Activated T-helper 17 cell treated with anti-CD3 and anti-CD28 coated beads, Interleukin-2, amount 50 U/mL, for 72 hours (primary cell): ENCODE measurements at places on chromosomes 4 and X. TPM values are rescaled to one million over a fixed set of nuclear protein-coding genes. Genes with fewer than 3 reads are reported as not detected.

The ASB12 gene
- total RNA-seq: not detected

The CXCL6 gene
- not detected for total RNA-seq

The CFAP99 gene
- total RNA-seq: 0.11 TPM

The RCHY1 gene
- total RNA-seq: 35.1 TPM

The FIP1L1 gene
- total RNA-seq: 70.3 TPM

The STOX2 gene
- total RNA-seq: not detected

The ADH7 gene
- not detected for total RNA-seq

- ATAC-seq: peak; percentile 39
Measured at GRCh38 chr4:140186651-140187315, 32.8 kb upstream of the MAML3 start.

DNA sequence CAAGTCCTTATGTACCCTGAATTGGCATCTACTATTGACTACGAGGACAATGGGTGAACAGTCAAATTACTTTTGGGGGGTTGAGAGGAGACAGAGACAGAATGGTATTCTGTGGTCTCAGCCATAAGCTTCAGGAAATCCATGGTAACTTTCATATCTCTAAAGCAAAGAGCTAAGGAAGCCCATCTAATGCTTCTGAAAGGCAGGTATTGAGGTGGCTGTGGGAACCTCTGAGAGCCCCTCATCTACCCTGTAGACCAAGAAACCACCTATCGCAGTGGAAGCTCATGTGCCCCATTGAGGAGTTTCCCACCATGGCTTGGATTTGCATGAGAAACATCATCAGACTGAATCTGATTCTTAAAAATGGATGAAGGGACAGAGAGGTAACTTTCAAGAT is 23.1 kb upstream of the BMP2K start:
- ATAC-seq: no peak

DNA sequence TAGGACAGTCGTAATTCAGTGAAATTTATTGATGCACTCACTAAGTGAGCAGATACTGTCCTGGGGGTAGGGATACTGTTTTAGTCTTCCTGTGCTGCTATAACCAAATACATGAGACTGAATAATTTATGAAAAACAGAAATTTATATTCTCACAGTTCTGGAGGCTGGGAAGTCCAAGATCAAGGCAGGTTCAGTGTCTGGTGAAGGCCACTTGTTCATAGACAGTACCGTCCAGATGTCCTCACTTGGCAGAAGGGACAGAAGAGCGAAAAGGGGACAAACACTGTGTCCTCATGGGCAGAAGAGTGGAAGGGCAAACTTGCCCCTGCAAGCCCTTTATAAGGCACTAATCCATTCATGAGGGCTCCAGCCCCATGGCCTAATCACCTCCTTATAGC is 45.6 kb downstream of the PGRMC2 start:
- no peak for ATAC-seq

DNA sequence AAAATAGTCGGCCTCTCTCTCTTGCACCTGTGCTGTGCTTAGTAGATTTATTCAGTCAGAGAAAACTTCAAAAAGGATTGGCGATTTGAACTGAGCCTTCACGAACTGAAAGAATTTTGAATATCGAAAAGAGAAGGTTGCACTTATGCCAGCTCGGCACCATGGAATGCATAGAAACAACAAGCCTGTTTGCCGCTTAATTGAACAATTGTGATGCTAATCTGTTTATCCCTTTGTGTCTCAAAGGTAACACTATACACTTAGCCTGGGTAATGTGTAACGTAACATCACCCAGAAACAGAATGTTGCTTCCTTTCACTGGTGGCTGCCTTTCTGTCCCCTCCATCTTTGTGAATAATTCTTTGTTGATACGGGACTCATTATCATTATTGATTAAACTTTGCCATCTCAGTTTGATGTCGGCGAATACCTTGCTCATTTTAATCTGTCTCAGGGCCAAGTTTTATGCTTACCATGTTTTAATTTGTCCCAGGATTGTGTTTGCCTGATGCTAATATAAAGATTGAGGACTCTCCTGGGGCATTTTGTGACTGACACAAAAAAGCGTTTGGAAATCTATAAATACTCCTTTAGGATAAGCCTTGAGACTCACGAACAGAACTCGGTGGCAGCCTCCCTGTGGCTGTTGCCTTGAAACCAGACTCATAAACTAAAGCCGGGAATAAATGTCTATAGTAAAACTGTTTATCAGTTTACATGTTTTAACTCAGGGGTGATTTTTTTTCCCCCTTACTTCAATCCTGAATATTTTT is 400.5 kb downstream of the RAPGEF2 start:
- no peak for ATAC-seq

DNA sequence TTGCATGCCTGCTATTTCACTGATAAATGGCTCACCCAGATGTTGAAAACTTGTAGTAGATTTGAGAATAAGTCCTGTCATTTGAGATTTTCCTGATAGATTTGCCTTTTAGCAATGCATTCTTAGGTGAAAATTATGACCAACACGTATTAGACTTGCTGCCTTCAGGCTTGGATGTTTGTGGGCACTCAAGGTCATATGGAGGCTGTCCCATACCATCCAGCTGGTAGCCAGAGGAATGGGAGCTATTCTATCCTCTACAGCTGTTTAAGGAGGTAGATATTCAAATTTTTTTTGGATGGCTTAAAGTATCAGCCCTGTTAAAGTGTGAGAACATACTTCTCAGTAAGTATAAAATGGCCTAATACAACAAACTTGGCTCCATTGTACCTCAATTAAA is 34.7 kb downstream of the RTL3 start:
- ATAC-seq: no peak

DNA sequence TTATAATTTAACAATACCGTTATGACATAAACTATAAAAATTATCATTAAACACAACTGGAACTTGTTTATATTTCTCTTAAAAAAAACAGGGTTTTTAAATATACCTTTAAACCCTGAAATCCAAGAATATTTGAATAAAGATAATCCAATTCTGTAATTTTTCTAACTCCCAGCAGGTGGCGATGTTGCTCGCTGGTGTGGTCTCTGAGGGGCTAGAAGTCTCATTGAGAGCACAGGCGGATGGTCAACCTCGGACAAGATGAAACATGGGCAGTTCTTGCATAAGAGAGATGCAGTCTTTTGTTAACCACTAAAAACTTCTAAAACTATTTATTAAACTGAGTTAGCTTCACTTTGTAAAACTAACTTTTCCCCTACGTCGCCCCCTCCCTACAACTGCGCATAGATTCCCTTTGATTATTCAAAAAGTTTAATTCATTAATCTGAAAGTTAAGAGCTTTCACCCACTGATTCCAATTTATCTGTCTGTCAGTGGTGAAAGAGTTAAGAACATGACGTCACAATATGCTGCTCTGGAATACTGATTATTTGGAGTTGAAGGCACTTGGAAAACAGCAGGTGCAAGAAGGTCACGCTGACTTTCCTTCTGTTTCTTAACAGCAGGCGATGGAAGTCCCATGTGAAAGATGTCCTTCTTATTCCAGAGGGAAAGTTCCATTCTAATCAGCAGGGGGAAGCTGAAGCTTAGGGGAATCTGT is 29.5 kb downstream of the DMP1 start:
- ATAC-seq: no peak

GRCh38 chrX:99142745-99143144 is 1267.3 kb downstream of the PCDH19 start:
- ATAC-seq: no peak

DNA sequence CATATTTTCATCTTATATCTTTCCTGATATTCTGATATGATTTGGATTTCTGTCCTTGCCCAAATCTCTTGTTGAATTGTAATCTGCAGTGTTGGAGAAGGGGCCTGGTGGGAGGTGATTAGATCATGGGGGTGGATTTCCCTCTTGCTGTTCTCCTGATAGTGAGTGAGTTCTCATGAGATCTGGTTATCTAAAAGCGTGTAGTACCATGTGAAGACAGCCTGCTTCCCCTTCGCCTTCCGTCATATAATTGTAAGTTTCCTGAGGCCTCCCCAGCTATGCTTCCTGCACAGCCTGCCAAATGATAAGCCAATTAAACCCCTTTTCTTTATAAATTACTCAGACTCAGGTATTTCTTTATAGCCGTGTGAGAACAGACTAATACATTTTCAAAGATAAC is 77.2 kb downstream of the ANKRD50 start:
- ATAC-seq: no peak

GRCh38 chr4:38822748-38823303 is 18.2 kb upstream of the TLR1 start:
- ATAC-seq: no peak

DNA sequence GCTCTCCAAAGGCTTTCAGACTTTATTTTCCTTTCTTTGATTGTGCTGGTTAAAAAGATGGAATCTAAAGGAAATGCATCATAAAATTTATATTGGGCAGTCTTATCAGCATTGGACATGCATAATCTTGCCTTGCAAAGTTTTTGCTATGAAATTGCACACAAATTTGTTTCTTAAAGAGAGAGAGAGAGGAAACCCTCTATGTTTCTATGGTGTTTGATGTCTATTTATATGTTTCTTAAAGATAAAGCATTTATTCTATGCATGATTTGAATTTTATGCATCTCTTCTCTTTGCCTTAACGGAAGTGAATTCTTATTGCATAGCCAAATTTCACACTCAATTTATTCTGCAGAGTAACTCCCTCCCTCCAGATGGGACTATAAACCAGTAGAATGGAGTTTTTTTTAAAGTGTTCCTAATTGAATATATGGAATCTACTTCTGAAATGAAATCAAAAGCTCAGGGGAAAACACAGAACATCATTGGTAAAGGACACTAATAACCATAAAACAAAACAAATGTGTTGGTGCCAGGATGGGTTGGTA is 83.5 kb upstream of the PPARGC1A start:
- no peak for ATAC-seq

DNA sequence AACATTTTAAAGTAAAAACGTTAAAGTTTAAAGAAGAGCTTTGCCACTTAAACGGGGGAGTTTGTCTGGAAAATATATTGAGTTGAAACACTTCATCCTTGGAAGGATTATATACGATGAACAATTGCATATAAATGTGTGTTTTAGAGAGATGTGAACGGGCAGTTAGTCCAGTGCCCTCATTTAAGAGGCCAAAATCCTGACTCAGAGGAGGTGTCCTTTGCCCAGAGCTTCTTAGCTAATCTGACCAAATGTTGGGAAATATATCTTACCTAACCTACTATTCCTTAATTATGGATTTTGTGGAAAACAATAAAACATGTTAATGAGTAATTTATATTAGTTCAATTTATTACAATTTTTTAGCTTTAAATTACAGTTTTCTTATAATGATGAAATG is 327.2 kb upstream of the DIPK2B start:
- ATAC-seq: no peak

GRCh38 chr4:83768146-83768545 is 232.2 kb downstream of the GPAT3 start:
- ATAC-seq: no peak

DNA sequence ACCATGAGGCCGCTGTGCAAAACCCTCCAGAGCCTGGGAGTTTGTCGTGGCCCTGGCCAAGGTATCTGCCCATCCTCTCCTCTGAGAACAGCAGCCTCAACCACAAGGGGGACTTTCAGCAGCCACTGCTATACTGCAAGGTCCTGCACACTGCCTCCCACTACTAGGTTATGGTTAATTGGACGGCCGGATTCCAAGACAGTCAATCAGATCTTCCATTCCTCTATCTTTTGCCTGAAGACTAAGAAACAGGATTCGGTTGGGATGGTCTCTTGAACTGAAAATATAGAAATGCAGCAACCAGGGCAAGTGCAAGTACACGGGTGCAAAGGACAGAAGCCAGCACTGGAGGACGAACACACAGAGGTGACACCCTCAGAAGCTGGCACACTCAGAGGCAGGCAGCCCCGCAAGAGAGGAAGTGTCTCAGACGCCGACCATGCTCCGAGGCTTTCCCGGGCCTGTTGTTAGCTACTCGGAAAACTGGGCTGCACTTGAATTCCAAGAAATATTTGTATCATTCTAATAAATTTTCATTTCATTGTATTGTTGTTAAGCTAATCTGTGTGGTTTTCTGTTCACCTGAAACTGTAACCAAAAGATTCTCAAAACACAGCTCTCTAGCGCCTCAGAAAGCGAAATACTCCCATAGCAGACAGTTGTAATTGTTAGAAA is 63.3 kb downstream of the AFAP1 start:
- peak; percentile 84 for ATAC-seq

GRCh38 chrX:129510331-129510730 is 13.0 kb downstream of the SMARCA1 start:
- ATAC-seq: no peak

DNA sequence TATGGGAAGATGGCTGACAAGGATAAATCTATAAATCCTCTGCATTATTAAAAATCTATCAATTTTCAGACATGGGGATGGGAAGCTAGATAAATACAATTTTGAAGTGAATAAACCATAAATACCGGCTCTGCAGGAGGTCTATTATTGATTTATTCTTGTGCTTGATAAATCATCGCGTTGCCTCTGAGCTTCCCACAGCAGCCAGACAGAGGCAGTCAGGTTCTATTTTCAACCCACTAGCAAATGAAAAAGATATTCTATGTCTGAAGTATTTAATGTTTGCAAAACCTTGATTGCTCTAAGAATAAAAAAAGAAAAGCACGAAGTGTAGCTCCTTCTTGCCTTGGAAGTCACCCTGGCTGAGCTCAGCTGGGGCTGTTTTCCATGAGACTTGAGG is 216.2 kb downstream of the DHRSX start:
- no peak for ATAC-seq
